ENCODE measurements at places on chromosomes 5 and 9. TPM values are rescaled to one million over a fixed set of nuclear protein-coding genes. Genes with fewer than 3 reads are reported as not detected.

The FOXD1 gene
- total RNA-seq, result 17.4 TPM

The SUSD3 gene
- 0.67 TPM for total RNA-seq

The BAAT gene
- total RNA-seq, result 0.55 TPM

The MOB3B gene
- 8.7 TPM for total RNA-seq

The GZMA gene
- not detected for total RNA-seq

The CD180 gene
- not detected for total RNA-seq

The GDF9 gene
- total RNA-seq, result 0.26 TPM

The TAF11L5 gene
- total RNA-seq, result not detected

The LCNL1 gene
- total RNA-seq, result 0.06 TPM

The DIPK1B gene
- total RNA-seq, result 10.1 TPM

The RANBP17 gene
- 2.0 TPM for total RNA-seq

The MLANA gene
- not detected for total RNA-seq

The SV2C gene
- not detected for total RNA-seq

The CYLC2 gene
- total RNA-seq, result not detected

The REEP2 gene
- total RNA-seq, result 8.1 TPM

The EDIL3 gene
- 0.21 TPM for total RNA-seq

The SLC36A3 gene
- not detected for total RNA-seq

The MPDZ gene
- 15.7 TPM for total RNA-seq

The BSPRY gene
- total RNA-seq, result 0.08 TPM

The CDO1 gene
- total RNA-seq, result not detected

The CDKN2B gene
- total RNA-seq, result not detected

The CARTPT gene
- total RNA-seq, result not detected

The SPATA31A3 gene
- total RNA-seq, result not detected

The GABBR2 gene
- 0.20 TPM for total RNA-seq

The LRRC26 gene
- 2.2 TPM for total RNA-seq

The STKLD1 gene
- total RNA-seq, result 0.71 TPM

The RAI14 gene
- total RNA-seq, result 91.8 TPM

The NIM1K gene
- total RNA-seq, result 0.23 TPM

The SLC45A2 gene
- 0.05 TPM for total RNA-seq

The GABRP gene
- total RNA-seq, result not detected

The SRP19 gene
- total RNA-seq, result 98.9 TPM

The YIPF5 gene
- 73.7 TPM for total RNA-seq

The SLC36A2 gene
- not detected for total RNA-seq

The PCDHGA7 gene
- 1.0 TPM for total RNA-seq

The UBTD2 gene
- total RNA-seq, result 14.0 TPM

The NR4A3 gene
- 2.1 TPM for total RNA-seq

The KCNT1 gene
- total RNA-seq, result not detected

The HAVCR2 gene
- 0.39 TPM for total RNA-seq

The HAND1 gene
- 0.12 TPM for total RNA-seq

The PCDHGC4 gene
- 0.05 TPM for total RNA-seq

The PTGDS gene
- 0.59 TPM for total RNA-seq

The C5orf58 gene
- not detected for total RNA-seq

The IRGM gene
- total RNA-seq, result 0.08 TPM

The CBY3 gene
- total RNA-seq, result not detected

The ALDH1A1 gene
- total RNA-seq, result 5,173 TPM

The FAM163B gene
- not detected for total RNA-seq

The HEXB gene
- 112 TPM for total RNA-seq

The ZNF618 gene
- 7.8 TPM for total RNA-seq

The CCNJL gene
- 13.6 TPM for total RNA-seq

The NCS1 gene
- total RNA-seq, result 54.5 TPM

The TSSK1B gene
- not detected for total RNA-seq

The SREK1IP1 gene
- 7.5 TPM for total RNA-seq

The PIP5KL1 gene
- total RNA-seq, result 1.4 TPM

The WDR36 gene
- 14.7 TPM for total RNA-seq

The ARID3C gene
- total RNA-seq, result 0.23 TPM

The PCDHB12 gene
- 0.04 TPM for total RNA-seq

The OBP2B gene
- total RNA-seq, result not detected
